Bladder microvascular endothelial cell (primary cell): ENCODE measurements at places on chromosomes 11 and 22. TPM values are rescaled to one million over a fixed set of nuclear protein-coding genes. Genes with fewer than 3 reads are reported as not detected.

The SUSD2 gene
- total RNA-seq, result 0.31 and 0.81 TPM in 2 replicates

The RAB39A gene
- 0.13 TPM in 1 of 2 replicates, not detected in the other for total RNA-seq

The VPREB1 gene
- total RNA-seq, result not detected in 2 replicates

The MYO7A gene
- total RNA-seq, result 1.9 and 3.7 TPM in 2 replicates

The TRMT2A gene
- 33.0 and 52.9 TPM in 2 replicates for total RNA-seq

The OR51I1 gene
- total RNA-seq, result not detected in 2 replicates

The CASP12 gene
- 3.7 and 7.4 TPM in 2 replicates for total RNA-seq

The KCNJ11 gene
- total RNA-seq, result 0.25 and 0.32 TPM in 2 replicates
